ENCODE measurements at places on chromosomes 12 and 14.
A peak's percentile ranks its signal among the peaks of the same experiment; 100 is the strongest.

DNA sequence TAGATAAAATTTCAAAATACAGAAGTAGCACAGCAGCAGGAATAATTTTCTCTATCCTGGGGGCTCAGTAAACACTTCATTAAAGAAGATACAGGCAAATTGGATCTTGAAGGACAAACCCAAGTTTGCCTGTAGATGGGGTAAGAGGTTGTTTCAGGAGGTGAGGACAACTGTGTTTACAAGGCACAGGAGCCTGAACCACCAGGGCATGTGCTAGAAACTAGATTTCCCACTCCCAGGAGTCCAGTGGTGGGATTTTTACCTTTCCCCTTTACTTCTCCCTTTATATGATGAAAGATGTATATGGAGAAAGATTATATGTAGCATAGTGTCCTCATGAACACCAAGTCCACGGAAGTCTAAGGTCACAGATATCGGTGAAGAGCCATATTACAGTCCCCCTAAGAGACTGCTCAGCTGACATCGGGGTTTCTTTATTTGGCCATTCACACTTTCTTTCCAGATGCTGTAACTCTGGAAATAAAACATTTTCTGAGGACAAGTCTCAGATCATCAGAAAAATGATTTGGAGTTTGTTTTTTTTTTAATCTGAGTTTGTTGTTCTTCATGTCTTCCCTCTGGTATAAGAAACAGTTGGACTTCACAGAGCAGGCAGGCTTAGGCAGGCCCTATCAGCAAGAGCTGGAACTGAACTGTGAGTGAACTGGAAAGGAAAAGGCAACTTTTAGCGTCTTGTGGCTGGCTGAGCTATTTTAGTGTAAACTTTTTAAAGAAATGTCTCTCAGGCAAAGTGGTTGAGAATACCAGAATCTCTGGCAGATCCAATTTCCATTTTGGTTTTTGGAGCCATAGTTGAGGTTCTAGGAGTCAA lies 8.0 kb upstream of the EVL start:
- peak; percentile 55 for DNase-seq

- DNase-seq = no peak
Measured at GRCh38 chr12:11568155-11568761, 81.2 kb upstream of the ETV6 start.

- no peak for DNase-seq
Measured at GRCh38 chr12:48285751-48286650, 64.7 kb downstream of the ZNF641 start.

GRCh38 chr12:41189395-41190251 lies 1.5 kb downstream of the PDZRN4 start:
- no peak for DNase-seq

- no peak for DNase-seq
Measured at GRCh38 chr14:69673578-69674305, 62.3 kb downstream of the SUSD6 start.

DNA sequence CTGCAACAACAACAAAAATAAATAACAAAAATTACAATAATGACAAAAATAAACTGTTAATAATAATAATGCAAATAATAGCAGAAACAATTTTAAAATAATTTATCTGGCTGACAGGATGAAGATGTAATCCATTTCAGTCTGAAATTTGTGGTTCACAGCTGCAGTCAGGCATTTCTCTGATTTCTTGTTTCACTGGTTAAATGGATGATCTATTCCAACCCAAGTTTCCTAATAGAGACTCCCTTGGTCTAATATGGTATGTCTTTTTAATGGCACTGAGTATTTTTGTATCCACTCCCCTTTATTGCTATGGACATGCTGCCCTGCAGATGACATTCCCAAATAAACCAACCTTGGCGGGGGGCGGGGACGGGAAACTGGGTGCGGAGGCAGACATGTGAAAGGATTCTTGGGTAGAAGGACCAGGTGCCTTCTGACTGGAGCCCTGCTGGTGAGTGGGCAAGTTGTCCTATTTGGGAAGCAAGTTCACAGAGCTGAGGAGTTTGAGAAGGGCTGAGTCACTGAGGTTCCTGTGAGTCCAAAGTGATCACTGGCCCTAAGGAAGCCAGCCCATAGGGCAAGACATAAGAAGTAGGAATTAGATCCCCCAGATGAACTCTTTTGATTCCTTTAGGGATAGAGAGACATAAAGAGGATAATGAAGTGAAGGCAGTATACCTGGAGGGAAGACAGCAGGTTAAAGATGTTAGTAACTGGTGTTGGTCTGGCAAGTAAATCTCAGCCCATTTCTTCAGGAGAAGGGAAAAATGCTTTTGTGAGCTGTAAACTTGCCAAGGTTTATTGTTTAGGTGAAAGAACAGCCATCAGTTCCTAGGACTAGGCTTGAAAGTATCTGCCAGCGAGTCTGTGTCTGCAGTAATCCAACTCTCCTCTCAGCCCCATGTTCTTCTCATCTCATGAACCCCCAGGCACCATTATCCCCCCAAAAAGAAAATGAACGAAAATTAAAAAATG lies 14.5 kb downstream of the FOXG1 start:
- DNase-seq = no peak

Data from KBM-7 (cell line).